ENCODE measurements at places on chromosomes 2 and 18.

- no peak for DNase-seq
Measured at GRCh38 chr2:85132397-85132796, 795 bp upstream of the TCF7L1 start.

GRCh38 chr2:33763671-33764310 lies 164.7 kb upstream of the FAM98A start:
- DNase-seq, result no peak

- DNase-seq, result no peak
Measured at GRCh38 chr18:9356976-9357375, 22.4 kb downstream of the TWSG1 start.

DNA sequence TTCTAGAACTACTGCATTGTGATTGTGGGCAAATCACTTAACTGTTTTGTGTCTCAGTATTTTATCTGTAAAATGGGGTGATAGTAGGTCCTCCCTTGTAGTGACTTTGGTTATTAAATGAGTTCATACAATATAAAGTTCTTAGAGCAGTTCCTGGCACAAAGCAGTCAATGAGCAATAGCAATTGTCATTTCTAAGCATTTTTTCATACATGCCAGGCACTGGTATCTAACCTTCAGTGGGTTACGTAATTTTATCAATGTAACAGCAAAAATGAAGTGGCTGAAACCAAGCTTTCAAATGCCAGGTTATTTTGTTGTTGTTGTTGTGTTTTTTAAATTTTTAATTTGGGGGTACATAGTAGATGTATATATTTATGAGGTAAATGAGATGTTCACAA lies 401.9 kb downstream of the MEIS1 start:
- DNase-seq, result no peak

DNA sequence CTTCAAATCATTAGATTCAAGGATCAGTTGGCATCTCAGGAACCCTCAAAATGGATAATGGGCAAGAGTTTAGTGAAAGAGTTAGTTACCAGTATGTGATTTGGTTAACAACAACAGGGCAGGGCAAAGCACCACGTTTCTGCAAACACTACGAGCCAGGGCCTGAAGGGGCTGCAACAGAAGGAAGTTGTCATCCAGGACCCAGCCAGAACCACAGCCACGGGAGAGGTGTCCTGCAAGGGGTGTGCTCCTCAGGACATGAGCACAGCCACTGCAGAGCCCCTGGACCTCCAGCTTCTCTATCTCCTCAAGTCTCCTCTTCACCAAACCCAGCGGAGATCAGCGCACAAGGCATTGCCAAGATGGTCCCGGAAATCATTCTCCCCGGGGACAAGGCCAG lies 173.3 kb upstream of the PIEZO2 start:
- DNase-seq, result no peak

DNA sequence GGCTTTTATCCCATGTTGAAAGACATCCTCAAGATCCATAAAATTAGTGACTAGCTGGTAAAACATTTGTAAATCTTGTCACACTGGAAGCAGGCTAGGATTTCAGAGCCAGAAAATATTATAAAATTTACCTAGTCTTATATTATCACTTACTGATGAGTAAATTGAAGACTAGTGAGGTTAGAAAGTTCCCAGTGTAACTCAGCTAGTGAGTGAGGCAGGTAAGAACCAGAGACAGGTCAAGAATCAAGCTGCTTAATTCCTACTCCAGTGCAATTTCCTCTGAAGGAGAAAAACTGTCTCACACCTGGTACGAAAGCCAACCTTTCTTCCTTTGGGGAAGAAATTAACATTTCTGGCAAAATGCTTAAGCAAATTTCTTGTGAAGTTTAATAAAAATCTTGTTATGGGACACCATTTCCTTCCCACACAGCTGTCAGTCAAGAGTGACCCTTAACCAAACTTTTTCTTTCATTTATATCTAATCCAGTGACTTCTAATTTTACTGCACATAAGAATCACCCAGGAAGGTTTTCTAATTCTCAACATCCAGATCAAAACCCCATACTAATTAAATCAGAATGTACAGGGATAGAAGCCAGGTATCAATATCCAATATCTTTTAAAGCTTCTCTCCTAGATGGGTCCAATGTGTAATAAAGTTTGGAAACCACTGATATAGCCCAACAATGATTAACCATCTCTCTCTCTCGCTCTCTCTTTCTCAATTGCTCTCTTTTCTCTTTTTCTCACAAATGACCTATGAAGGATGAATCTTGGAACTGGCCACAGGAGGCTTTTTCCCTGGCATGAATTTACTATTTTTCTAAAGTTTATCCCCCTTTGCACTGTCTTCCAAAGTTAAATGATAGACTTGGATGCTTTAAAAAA lies 264.3 kb upstream of the SLC39A10 start:
- DNase-seq, result no peak

- DNase-seq, result no peak
Measured at GRCh38 chr2:95269036-95269680, 5.1 kb upstream of the PROM2 start.

- no peak for DNase-seq
Measured at GRCh38 chr2:40485318-40485717, 33.4 kb upstream of the SLC8A1 start.

DNA sequence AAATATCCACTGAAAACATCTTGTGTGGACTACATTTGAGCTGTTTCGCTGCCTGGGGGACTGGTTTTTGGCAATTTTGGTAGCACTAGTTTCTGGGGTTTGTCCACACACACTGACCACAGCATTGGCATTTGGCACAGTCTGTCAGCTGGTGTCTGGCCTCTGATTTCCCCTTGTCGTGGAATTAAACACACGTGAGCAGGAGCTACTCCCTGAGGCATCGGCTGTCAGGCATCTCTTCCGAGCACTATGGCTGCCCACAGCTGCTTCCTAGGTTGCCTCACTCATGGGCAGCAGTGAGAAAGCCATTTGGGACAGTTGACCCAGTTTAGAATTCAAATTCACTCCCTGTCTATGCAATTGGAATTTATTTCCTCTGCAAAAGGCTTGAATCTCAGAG lies 46.8 kb upstream of the FZD5 start:
- DNase-seq, result no peak

DNA sequence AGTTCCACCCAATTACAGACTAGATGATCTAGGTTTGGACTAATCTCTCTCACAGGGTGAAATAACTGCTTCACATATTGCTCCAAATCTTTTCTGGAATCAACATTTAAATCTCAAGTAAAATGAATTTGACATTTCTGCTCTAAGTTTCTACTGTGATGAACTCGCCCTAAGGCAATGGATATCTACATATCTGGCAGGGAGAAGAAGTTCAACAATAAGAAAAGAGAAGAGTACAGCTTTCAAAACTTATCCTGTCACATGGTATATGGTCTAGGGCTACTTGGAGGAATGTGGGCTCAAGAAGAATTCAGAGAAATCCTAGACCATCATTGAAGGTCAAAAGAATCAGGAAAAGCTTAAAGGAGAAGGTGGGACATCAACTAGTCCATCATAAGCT lies 440.2 kb downstream of the MBD2 start:
- DNase-seq, result no peak

GRCh38 chr2:168243061-168243460 lies 4.3 kb downstream of the STK39 start:
- no peak for DNase-seq

- DNase-seq, result no peak
Measured at GRCh38 chr18:13280070-13280795, 61.7 kb downstream of the LDLRAD4 start.

- no peak for DNase-seq
Measured at GRCh38 chr2:120741571-120742561, 6.2 kb downstream of the GLI2 start.

- DNase-seq, result no peak
Measured at GRCh38 chr2:88698498-88699233, 7.2 kb downstream of the RPIA start.

DNA sequence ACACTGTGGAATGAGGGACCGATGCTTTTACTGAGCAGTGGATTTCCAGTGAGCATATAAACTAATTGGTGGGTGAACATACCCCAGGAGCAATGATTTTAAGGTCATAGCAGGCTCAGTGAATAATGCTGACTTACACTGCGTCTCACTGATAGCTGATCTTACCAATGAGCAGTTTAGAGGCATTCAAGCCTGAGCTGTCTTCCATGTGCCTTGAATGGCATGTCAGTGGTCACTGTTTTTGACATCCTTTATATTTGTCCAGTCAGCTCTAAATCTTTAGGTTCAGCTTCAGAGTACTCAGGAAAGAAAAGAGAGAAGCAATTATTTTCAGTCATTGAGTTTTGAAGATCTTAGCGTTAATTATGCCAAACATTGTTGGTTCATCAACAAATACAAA lies 88.3 kb downstream of the CAMKMT start:
- no peak for DNase-seq

DNA sequence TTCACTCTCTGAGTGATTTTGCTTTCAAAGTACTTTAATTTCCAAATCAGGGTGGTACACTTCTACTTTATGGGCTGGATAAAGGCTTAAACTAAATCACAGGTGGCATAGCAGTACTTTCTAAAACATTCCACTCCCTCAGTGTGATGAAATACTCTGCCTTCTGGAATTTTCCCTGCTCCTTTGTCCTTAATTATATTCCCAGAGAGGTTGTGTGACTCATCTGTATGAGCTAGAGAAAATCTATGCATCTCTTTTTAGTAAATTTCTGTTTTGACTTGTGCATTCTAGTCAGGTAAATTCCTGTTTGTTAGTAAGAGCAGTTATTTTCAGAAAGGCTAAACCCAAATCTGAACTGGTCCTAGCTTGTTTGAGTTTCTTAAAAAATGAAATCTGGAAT lies 29.0 kb upstream of the PLA2R1 start:
- DNase-seq, result no peak

- DNase-seq, result no peak
Measured at GRCh38 chr2:111634050-111634794, 249.8 kb downstream of the ANAPC1 start.

DNA sequence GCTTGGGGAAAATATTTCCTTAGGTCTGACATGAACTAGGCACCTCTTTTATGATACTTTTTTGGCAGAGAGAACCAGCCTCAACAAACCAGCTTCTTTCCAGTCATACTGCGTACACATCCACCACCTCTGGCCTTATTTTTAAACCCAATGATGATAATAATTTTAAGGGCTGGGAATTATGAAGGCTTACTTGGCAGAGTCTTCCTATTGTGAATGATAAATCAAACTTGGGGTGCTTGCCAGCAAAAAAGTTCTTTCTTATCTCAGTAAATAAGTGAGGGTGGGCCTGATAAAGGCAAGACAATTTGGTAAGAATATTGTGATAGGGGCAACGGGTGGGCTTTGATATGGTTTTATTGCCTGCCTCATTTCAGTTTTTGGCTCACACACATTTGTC lies 1230.2 kb upstream of the ZEB2 start:
- DNase-seq, result no peak

DNA sequence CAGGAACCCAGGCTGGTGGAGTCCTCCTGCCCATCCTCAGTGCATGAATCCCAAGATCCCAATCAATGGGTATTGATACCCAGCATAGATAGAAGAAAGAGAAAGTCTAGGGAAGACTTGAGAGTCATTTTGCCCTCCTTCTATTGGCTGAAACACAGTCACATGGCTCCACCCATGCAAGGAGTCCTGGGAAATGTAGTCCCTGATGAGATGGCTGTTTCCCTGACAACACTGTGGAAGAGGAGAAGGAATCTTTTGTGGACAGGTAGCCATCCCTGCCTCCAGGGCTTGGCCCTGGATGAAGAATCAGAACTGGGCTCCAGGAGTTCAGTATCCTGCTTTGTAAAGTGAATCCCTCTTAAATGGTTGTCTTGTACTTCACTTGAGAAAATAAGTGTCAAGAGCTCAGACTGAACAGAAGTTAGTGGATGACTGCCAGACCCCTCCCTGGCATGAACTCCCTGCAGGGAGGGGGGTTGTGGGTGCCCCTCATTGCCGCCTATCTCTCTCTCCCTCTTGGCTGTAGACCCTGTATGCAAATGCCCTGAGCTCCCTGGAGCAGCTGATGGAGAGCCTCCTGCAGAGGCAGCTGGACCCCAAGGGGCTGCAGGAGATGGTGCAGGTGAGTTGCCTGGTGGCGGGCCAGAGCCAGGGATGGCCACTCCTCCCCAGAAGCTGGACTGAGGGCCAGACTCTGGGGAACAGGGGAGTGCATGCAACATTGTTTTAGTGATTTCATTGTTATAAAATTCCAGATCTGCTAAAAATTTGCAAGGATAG lies 36.1 kb downstream of the MROH2A start:
- no peak for DNase-seq

DNA sequence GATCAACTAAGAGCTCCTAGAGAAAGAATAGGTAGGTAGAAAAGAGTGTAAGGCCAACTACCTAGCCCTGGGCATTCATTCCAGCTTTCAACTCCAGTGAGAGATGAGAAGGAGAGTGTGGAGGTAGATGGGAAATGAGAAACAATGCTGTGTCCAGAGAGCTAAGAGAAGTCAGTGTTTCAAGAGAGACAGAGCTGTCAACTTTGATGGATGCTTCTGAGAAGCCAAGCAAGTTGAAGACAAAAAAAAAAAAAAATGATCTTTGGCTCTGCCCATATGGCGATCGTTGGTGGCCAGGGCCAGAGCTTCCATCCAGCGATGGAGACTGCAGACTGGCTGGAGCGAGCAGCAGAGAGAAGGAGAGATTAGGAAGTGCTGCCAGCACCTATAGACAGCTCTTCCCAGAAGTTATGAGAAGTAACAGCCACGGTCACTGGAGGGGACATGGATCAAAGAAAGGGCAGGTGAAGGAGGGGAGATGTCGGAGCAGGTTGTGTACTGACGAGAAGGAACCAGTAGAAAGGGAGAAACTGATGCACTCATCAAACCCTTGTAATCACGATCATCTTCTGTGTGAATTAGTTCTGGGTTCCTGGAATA lies 112.4 kb upstream of the PPP1CB start:
- DNase-seq, result no peak

GRCh38 chr2:164981217-164981990 lies 26.1 kb upstream of the SLC38A11 start:
- no peak for DNase-seq

GRCh38 chr18:564708-565561 lies 15.2 kb upstream of the CETN1 start:
- DNase-seq, result no peak

DNA sequence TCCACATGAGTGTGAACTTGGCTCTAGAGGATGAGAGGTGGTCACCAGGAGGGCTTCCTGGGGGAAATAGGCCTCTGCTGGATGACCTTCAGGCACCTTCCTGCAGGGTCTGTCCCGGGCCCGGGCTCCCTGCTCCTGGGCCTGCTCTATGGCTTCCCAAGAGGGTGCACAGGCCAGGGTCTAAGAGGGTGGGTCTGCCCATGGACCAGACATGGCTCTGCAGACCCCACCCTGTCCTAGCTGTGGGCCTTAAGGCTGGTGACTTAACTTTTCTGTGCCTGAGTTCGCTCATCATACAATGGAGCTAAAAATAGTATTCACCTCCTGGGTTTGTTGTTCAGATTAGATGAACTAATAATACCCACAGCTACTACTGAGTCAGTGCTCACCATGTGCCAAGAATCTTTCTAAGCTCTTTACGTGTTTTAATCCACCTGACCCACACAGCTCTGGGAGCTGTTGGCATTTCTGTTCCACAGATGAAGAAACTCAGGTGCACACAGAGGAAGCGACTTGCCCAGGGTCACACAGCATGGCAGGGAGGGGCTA lies 14.4 kb downstream of the INHBB start:
- no peak for DNase-seq

- no peak for DNase-seq
Measured at GRCh38 chr2:38374984-38375383, 2.1 kb downstream of the ATL2 start.

Data from GM18507 (cell line).